ENCODE measurements at places on chromosomes 6 and 20.
A peak's percentile ranks its signal among the peaks of the same experiment; 100 is the strongest.

DNA sequence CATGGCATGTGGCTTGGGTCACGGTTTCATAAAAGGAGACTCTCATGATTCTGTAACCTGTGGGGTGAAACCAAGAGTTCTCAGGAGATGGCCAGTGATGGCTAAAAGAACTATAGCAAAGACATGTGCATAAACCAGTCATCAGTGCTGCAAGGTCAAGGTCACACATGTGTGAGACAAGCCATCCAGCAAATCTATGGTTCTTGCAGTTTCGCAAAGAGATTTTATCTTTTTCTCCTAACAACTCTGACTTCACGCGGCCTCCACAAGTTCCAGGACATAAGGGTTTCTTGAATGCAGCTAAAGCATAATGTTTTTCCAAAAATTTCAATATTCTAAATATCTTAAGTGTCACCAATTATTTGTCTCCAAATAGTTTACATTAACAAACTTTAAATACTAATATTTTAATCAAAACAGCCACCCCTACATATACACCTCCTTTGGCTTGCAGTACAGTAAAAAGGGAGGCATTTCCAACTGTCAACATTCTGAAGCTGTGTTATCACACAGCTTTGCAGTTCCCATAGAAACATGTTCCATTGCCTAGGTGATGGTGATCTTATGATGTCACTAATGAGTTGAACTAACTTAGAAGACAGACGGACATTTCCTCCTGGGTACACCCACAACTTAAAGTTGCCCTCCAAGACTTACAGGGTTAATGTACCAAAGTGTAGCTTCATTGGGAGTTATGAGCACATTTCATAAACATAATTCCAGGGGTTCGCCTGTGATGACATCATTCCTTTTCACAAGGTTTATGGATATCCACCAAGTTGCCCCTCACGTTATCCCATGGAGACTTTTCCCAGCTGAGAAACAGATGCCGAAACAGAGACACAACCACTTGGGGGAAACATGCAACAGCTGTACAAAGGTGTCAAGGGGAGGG lies 250.9 kb upstream of the PDE10A start:
- DNase-seq: no peak

- no peak for DNase-seq
Observed at GRCh38 chr6:123681957-123682462, 45.3 kb upstream of the TRDN start.

- DNase-seq: no peak
Observed at GRCh38 chr20:46872328-46873211, 22.1 kb upstream of the EYA2 start.

DNA sequence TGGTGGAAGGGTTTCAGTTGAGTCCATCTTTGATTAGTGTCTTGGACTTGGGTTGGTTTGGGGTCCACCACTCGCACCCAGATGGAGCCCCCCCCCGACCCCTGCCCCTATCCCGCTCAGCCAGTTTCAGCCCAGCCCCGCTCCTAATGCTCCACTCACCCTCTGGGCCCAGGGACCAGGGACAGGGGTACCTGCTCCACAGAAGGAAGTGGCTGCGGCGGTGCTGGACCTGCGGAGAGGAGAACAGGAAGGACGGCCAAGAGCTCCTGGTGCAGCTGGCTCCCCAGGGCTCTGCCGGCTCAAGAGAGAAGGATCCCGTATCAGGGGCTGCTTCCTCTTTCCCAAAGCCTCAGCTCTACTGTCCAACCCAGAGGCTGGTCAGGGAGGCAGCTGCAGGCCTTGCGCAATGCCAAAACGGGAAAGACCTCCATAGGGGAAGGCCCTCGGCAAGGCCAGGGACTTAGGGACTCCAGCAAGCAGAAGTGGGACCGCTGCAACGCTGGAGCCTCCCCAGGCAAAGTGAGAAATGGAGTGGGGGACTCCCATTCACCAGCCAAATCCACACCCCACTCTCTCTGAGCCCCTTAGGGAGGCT lies at the start of gene SIGLEC1:
Gene SIGLEC1, minus strand, starts transcription at position 322 of the 595 bp plus-strand sequence. CDS start 5,472 bp downstream, outside the sequence.
- DNase-seq: peak; percentile 62

DNA sequence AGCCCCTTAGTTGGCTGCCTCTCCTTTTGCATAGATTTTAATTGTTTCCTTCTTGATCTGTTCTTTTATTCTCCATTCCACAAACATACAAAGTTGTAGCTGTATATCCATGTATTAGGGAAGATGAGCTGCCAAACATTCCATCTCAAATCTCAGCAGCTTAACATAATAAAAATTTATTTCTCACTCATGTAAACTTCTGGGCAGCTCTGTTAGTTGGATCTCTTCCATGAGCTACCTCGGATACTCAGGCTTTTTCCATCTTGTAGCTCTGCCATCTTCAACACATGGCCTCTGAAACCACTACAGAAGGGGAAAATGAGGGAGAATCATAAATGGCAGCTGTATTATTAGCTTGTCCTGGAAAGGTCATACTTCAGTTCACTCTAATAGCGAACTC lies 149.4 kb upstream of the BMP2 start:
- DNase-seq: no peak

GRCh38 chr20:35776513-35777101 lies 4.8 kb downstream of the PHF20 start:
- DNase-seq: peak; percentile 90

GRCh38 chr20:400454-401275 lies 7.4 kb upstream of the RBCK1 start:
- no peak for DNase-seq

DNA sequence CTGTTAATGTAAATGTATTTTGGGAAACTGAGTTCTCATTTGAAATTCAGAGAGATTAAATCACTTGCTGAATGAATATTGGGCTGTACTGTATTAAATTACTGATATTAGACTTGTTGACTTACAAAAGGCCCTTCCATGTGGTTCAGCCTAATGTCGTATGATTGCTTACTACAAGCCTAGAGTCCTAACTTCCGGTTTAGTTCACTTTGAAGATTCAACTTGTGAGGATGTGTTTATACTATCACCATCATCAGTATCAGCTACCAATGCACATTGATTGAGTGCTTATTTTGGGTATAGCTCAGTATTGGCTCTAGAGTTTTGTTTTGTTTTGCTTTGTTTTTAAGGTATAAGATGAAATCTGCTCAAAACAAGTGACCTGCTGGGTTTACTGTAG lies 48.3 kb downstream of the FAM217A start:
- no peak for DNase-seq

DNA sequence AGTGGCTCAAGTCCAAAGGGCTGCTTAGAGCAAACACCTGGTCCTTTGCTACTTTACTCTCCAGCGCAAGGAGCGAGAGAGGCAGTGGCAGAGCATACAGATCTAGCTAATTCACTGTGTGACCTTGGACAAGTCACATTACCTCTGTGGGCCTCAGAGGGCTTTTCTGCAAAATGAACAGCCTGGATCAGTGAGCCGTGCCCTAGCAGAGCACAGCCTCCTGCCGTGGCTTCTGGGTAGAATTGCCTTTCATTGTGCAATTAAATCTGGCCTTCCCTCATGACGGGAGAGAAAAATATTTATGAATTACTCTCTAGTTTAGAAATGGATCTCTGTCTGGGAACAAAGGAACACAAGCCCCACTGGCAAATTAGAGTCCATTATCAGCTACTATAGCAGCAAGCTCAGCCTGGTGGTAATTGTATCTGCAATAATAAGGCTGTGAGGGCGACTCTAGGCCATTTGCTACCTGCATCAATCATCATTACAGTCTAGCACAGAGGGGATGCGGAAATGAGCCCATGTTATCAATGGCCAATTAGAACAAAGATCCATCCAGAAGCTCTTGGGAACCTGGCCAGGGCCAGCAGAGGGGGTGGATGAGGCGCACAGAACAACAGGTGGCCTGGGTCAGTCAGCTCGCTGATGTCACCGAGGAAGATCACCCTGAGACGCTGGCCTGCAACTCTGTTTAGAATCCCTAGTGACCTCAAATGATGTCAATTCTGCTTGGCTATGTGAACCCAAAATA lies 114.2 kb upstream of the LY86 start:
- DNase-seq: no peak

- no peak for DNase-seq
Observed at GRCh38 chr6:30066082-30066481, 916 bp upstream of the PPP1R11 start.

DNA sequence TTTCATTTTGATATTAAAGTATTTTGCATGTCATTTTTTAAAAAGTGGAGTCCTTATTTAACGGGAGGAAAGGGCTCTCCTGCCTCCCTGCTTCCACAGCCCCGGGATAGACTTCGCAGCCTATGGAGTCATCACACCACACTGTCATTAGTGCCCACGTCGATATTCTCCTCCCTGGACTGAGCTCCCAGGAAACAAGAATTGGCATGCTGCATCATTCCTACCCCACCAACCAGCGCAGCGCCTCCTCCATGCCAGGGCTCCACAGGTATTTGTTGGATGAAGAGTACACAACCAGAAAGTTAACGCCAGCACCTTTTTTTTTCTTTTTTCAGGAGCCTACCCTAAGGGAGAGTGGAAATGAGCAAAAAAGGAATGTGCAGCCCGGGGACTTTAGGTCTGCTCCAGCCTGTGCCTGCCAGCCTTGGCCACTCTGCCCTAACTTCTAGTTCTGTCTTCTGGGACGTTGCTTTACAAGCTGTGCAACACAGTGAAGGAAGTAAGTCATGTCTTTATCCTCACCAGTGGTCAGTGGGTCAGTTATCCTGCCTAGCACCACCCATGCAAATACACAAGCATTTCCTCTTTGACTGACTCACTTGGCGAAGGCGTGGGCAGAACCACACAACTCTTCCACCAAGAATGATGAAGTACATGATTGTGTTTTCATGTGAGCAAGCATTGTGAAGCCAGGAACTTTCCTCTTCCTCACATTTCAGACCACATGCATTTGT lies 180.7 kb upstream of the UST start:
- no peak for DNase-seq

- no peak for DNase-seq
Observed at GRCh38 chr6:33989016-33989854, 156.7 kb downstream of the GRM4 start.

- DNase-seq: no peak
Observed at GRCh38 chr6:44805238-44805846, 417.8 kb downstream of the CDC5L start.

DNA sequence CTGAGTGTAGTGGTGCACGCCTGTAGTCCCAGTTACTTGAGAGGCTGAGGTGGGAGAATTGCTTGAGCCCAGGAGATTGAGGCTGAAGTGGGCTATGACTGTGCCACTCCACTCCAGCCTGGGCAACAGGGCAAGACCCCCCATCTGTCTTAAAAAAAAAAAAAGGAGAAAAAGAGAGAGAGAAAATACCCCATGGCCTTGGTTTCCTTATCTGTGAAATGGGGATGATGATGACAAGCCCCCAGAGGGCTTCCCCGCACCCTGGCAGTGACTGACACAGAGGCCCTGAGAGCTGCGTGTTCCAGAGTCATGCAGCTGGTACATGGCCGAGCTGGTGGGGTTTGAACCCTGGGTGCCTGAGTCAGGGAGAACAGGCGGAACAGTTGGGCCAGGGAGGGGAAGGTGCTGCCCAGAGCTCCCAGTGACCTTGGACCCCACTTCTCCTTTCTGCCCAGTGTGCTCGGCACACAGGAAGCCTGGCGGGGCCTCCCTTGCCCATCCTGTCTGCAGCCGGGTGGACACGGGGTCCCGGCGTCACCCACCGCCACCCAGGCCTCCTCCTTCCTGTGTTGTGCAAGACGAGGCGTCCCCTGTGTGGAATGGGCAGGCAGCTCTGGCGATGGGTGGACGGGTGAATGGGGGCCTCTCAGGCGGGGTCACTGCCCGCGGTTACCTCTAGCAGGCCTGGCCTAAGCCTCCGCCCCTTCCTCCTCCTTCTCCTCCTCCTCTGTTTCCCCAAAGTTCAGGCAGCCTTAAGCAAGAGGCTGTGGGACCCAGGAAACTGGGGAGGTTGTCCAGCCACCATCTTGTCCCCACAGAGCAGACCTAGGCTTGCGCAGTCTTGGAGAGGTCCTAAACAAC lies 84.2 kb downstream of the CEBPB start:
- peak; percentile 65 for DNase-seq

DNA sequence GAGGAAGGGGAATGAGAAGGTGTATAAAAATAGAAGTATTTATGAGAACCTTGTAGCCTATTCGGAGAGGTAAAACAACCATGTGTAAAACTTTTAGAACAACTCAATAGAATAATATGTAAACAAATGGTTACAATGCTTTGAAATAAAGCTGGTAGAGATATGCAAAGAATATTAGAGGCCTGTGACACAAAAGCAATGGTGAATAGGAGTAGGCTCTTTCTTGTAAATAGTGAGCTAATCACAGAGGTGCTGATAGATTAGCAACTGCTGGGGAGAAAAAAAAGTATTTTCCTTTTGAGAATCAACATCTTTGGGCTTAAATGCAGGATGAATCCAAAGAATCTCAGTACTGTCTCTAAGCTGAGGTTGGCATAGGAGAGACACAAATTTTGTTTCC lies 7.0 kb downstream of the TMEM200A start:
- DNase-seq: no peak

DNA sequence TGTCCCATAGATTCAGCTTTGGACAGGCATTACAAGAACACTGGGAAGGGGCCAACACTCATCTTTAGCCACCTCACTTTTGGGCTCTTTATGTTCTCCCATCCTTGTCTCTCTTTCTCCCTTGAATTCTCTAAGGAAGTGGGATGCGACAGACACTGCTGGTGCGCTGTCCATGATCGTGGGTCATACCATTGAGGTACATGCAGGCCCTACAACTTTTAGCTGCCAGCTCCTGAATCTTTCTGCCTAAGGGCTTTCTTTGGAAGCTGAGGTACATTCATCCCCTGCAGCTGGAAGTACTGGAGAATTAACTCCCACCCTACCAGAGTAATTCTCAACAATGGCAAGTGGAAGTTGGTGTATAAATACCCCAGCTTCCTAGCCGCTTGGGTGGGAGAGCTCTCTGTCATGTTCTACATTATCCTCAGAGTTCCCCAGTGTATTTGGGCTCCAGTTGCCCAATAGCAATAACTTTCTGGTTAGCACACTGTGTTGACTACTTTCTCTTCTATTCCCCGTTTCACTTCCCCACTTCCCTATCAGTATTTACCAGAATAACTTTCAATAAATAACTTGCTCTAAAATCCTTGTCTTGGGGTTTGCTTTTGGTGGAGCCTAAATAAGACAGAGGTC lies 309.4 kb upstream of the RNF24 start:
- no peak for DNase-seq

DNA sequence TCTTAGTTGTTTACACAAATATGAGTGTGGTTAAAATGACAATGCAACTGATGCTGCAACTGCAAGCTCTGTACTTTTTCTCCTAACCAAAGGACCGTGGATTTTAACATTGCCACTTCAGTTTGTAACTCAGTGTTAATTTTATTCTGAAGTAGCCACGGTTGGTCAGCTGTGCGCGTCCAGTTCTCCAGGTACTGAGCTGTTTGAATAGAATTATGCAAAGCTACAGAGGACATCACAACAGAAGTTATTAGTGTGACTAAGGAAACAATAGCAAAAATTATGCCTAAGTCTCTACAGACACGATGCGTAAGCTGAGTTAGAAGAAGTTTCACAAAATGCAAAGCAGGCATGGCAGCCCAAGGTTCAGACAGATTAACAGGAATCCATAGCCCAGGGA lies 4.4 kb upstream of the ABHD12 start:
- no peak for DNase-seq

- DNase-seq: no peak
Observed at GRCh38 chr6:126907996-126908395, 210.5 kb upstream of the RSPO3 start.

GRCh38 chr6:121711472-121711871 lies 276.0 kb downstream of the GJA1 start:
- DNase-seq: no peak

GRCh38 chr20:25486377-25486776 lies 78.9 kb downstream of the GINS1 start:
- DNase-seq: no peak

GRCh38 chr6:155646443-155646842 lies 190.8 kb upstream of the NOX3 start:
- DNase-seq: no peak

GRCh38 chr6:111173341-111173740 lies 86.0 kb downstream of the SLC16A10 start:
- no peak for DNase-seq
